ENCODE measurements at places on chromosomes 5 and 9.

- DNase-seq, result no peak
These were observed 581.7 kb upstream of the RIOK2 start for GRCh38 chr5:97764700-97765099.

GRCh38 chr9:133873009-133873408 is 119.1 kb downstream of the VAV2 start:
- DNase-seq, result no peak

DNA sequence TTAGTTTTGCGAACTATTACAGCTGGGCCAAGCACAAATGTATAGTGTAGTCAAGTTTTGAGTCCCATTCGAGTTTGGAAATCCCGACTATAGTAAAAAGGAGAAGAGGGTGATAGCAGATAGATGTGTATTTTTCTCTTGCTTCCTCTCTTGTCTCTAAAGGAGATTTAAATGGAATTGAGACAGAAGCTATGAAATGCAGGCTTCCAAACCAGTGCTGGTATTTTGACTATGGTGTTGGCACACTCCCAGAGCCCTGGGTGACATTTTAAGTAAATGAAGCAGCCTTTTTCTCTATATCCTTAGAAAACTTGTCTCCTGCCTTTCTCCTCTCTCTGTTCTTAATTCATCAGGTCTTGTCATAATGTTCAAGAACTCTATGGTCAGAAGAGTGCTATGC is 17.7 kb upstream of the AUH start:
- no peak for DNase-seq

DNA sequence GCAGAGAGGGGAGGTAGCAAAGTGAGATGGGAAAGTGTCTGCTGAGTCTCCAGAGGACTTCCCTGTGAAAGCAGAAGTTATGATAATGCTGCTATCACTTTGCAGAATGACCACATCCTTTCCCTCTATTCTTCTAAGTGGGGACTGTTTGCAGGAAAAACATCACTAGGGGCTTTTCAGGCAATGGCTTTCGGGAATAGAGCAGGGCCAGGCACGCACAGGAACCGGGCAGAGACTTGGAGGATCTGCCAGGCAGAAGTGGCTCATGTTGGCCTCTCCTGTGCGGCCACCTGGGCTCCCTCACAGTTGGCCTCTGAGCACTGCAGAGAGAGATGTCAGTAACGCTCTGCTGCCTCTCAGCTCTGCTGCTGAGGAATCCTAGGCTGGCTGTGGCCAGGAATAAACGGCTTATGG is 214.7 kb downstream of the MAST4 start:
- DNase-seq, result no peak

- no peak for DNase-seq
These were observed 31.1 kb upstream of the RNF130 start for GRCh38 chr5:180102636-180103035.

GRCh38 chr9:35738186-35738585 is 5.7 kb downstream of the CREB3 start:
- no peak for DNase-seq

GRCh38 chr5:88660947-88661805 is 221.8 kb downstream of the MEF2C start:
- peak; percentile 80 for DNase-seq

DNA sequence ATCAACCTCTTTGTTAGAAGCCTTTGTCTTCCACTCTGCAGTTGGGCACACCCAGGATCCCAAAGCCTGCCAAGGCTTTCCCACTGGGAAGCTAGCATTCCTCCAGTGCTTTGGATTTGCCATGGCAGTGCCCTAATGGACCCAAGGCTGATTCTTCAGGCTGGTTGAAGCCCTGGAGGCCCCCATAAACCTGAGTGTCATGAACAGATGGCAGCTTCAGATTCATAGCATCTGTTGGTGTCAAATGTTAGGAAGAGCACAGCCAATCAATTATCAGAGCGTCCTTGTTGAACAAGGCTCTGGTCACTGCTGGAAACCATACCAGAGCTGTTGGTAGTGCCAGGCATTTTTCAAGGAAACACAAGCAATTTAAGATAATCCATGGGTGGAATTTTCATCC is 241.1 kb upstream of the KLF4 start:
- no peak for DNase-seq

- no peak for DNase-seq
These were observed 20.4 kb downstream of the XRCC4 start for GRCh38 chr5:83097689-83098231.

DNA sequence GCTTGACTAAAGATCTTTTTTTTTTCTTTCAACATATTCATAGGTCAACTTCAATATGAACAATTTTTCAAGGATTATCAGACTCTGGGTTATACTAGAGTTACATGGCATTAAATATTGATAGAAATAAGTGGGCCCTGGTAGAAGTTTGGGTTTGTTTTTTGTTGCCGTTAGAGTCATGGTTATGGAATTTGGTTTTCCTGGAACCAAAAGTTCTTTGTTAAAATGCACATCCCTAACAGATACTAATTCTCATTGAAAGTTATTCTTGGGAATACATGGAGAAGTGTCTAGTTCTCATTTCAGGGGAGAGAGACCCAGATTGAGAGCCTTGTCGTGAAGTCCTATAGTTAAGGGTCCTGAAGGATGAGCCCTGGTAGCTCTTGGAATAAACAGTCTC is 124.9 kb downstream of the FGF1 start:
- DNase-seq, result no peak

- no peak for DNase-seq
These were observed 20.1 kb downstream of the MSANTD3 start for GRCh38 chr9:100447041-100447440.

GRCh38 chr5:95440825-95441224 is 49.7 kb downstream of the FAM81B start:
- DNase-seq, result no peak

- no peak for DNase-seq
These were observed 14.8 kb downstream of the NDST1 start for GRCh38 chr5:150522504-150523414.

GRCh38 chr9:118871531-118871930 is 497.7 kb downstream of the BRINP1 start:
- DNase-seq, result no peak
